ENCODE measurements at places on chromosomes 7 and 10. TPM values are rescaled to one million over a fixed set of nuclear protein-coding genes. Genes with fewer than 3 reads are reported as not detected.
A peak's percentile ranks its signal among the peaks of the same experiment; 100 is the strongest.

GRM8 gene
- not detected for polyA plus RNA-seq

GRCh38 chr7:118793582-118793981, 569.1 kb downstream of the ANKRD7 start:
- DNase-seq, result no peak

- DNase-seq, result no peak
Observed at GRCh38 chr7:148306759-148307158, 283.8 kb upstream of the C7orf33 start.

- DNase-seq, result no peak
Observed at GRCh38 chr7:50394315-50394714, 55.8 kb downstream of the FIGNL1 start.

GRCh38 chr7:27184337-27185012, 557 bp downstream of the HOXA11 start:
- DNase-seq, result peak; percentile 21

DNA sequence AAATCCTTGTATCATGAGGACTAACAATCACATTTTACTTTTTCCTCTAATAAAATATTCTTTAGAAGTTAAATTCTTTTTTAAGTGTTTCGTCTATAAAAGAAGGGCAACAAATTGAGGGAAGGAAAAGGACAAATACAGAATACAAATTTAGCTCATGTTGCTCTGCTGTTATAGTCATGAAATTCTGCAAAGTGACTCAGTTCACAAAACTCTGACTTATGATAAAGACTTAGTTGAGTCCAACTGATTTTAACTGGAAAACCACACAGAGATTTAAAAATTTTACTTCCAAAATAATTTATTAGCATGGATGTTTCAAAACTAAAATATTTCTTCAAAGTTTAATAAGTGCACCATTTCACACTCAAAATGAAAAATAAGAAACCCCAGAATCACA, 75.0 kb upstream of the GPR22 start:
- no peak for DNase-seq

Data from mammary epithelial cell (primary cell).